Ecto neural progenitor cell (in vitro differentiated cells): ENCODE measurements at places on chromosomes 16 and 17.

GRCh38 chr17:41065829-41066624 lies at the start of gene KRTAP2-4:
TSS of gene KRTAP2-4 (minus strand) at chr17:41065879. CDS start at chr17:41065845, 34 bp downstream.
- no peak for DNase-seq

DNA sequence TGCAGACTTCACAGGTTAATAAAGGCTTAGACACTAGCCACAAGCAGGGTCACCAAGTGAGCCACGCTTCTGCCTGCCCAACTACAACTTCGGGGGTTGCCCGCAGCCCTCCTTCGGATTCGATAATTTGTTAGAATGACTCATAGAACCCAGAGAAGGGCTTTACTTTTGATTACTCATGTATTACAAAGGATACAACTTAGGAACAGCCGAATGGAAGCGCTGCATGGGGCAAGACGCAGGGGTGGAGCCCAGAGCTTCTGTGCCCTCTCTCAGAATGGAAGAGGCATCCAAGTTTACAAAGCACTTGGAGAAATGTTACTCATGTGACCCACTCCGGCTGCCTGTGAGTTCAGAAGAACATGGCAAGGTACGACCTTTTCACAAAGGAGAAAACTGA lies 7.5 kb upstream of the CDH5 start:
- DNase-seq, result no peak

- no peak for DNase-seq
These were observed 7.7 kb upstream of the KRT222 start for GRCh38 chr17:40672654-40673053.

DNA sequence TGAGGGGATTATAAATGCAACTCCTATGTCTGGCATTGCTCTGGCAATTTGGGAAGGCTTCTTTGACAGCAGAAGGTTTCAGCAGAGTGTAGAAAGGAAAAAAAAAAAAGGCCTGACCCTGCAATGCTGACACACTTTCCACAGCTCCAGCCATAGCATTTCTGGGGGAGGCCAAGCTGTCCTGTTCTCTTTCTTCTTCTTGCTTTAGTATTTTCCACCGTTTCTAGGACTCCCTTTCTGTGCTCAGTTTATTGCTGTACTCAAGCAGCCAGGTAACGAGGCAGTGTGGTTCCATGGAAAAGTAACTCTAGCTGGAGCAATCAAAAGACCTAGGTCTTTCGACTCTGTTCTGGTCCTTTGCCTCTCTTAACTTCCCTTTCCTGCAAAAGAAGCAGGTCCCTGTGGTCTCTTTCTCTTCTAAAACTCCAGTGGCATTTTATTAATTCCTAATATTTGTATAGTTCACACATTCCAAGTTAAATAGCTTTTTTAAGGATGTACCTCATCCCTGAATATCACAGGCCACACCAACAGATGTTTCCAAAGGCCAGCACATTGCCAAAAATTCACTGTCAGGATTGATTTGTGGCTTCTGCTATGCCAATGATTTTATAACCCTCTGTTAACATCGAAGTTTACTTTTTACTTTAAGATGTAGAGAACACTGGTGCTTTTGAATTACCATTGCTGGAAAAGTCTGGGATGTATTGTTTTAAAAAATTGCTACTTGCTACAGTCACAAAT lies 90.3 kb upstream of the BCAR1 start:
- DNase-seq, result no peak

DNA sequence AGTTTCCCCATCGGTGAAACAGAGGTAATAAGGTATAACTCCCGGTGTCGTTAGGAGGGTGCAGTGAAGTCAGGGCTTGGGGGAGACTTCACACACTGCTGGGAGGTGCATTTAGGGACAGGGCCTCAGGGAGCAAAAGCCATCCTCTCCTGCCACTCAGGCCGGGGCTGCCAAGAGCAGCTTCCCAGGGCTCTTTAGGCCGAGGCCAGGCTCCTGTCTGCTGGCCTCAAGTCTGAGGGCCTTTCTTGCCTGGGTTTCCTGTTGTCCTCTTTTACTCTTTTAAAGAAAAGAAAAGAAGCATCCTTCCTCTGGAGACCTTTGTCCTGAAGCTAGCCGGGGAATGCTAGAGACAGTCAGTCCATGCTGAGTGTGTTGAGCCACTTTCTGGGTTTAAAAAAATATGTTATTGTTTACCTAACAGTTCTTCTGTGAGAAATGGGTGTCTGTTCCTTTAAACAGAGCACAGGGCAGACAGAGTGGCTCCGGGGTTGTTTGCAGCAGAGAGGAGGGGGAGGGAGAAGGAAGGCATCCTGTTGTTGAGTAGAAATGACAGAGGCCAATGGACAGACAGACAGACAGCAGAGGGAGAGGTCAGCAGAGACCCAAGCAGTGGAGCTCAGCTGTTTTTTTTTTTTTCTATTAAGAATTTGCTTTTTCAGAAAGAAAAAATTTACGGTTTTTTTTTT lies 79.1 kb downstream of the C17orf67 start:
- no peak for DNase-seq

GRCh38 chr17:27569257-27569722 lies 61.7 kb upstream of the LGALS9 start:
- peak; percentile 75 for DNase-seq

GRCh38 chr16:48833461-48833860 lies 223.5 kb upstream of the N4BP1 start:
- no peak for DNase-seq

DNA sequence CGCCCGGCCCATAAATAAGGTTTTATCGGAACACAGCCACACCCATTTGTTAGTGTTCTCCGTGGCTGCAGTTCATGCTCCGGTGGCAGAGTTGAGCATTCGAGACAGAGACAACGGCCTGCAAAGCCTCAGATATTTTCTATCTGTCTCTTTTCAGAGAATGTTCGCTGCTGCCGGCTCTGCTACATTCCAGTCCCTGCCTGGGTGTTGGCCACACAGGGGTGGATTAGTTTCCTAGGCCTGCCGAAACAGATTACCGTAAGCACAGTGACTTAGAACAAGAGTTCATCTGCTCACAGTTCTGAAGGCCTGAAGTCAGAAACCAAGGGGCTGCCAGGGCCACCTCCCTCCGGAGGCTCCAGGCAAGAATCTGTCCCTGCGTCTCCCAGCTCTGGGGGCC lies 19.1 kb upstream of the GSG1L start:
- DNase-seq, result no peak

GRCh38 chr17:38742411-38743308 lies 5.5 kb downstream of the PCGF2 start:
- peak; percentile 49 for DNase-seq

GRCh38 chr17:18889658-18890057 lies 31.7 kb downstream of the PRPSAP2 start:
- DNase-seq, result no peak

GRCh38 chr16:2048116-2048543 lies 345 bp downstream of the TSC2 start:
- peak; percentile 63 for DNase-seq

DNA sequence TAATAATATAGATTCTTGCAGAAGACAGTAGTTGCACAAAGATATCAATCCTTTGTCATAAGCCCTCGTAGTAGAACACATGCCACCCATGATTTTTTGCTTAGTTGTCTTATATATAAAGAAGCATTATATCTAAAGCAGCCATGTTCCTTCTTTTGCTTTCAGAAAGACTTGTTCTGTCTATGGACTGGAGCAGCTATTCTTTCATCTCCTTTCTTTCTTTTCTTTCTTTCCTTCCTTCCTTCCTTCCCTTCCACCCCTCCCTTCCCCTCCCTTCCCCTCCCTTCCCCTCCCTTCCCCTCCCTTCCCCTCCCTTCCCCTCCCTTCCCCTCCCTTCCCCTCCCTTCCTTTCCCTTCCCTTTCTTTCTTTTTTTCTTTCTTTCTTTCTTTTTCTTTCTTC lies 104.0 kb upstream of the HS3ST4 start:
- DNase-seq, result no peak

- DNase-seq, result no peak
These were observed 13.6 kb downstream of the MEIOB start for GRCh38 chr16:1858189-1858865.

GRCh38 chr17:38578229-38579082 lies 27.3 kb downstream of the SRCIN1 start:
- peak; percentile 91 for DNase-seq

GRCh38 chr16:50444526-50444925 lies 75.7 kb upstream of the BRD7 start:
- DNase-seq, result no peak

DNA sequence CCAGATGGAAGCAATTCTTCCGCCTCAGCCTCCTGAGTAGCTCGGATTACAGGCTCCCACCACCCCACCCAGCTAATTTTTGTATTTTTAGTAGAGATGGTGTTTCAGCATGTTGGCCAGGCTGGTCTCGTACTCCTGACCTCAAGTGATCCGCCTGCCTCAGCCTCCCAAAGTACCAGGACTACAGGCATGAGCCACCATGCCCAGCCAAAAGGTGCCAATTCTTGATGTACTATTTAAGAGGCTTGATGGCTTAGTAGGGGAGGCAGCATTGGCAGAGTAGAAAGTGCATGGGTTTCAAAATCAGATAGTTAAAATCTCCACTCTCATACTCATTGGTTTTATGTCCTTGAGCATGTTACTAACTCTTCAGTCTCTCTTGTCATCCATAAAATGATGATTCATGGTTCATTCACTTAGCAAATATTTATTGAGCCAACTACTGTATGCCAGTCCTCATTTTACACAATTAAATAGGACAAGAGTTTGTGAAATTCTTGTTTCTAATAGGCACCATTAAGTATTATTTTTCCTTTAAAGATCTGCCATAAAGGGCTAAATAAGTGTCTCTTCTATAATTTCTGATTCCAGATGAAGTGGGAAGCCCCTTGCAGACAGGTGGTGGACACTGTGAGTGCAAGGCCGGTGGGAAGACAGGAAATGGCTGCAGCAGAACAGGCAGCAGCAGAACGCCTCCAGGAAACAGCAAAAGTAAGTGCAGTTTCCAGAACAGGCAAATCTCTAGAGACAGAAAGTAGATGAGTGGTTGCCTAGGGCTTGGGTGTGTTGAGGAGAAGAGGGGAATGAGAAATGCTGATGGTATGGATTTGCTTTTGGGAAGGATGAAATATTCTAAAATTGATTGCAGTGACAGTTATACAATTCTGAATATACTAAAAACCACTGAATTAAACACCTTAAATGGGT lies 8.2 kb upstream of the RPL27 start:
- DNase-seq, result no peak

DNA sequence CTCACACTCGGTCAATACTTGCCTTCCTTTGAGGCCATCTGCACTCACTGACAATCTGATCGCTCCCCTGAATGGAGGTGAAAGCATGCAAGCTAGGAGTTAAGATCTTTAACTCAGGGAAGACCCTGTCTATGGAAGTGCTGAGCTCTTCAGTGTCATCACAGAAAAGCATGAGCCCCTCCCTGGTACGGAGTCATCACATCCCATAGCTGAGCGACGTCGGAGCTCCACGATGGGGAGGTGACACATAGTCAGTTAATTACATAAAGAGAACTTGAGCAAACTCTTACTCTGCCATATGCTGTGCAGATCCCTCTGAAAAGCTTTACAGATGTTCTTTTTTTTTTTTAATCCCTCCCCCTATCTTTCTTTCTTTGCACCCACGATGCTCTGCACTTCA lies 463.2 kb downstream of the WWOX start:
- no peak for DNase-seq

DNA sequence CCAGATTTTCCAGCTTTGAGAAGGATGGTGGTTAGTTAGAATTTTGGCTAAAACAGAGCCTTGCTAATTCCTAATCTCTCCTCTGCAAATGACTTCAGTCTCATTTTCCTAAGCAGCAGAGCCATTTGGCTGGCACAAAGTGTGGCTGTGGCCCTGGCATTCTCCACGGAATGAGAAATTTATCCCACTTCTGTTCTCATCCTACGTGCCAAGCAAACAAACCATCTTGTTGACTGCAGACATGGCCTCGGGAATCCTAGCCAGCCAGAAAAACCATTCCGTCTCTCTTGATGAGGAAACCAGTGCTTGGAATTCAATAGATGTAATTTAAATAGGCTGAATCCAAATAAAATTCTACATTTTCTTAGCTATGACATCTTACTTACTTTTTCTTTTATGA lies 34.1 kb upstream of the ELAC2 start:
- DNase-seq, result no peak

DNA sequence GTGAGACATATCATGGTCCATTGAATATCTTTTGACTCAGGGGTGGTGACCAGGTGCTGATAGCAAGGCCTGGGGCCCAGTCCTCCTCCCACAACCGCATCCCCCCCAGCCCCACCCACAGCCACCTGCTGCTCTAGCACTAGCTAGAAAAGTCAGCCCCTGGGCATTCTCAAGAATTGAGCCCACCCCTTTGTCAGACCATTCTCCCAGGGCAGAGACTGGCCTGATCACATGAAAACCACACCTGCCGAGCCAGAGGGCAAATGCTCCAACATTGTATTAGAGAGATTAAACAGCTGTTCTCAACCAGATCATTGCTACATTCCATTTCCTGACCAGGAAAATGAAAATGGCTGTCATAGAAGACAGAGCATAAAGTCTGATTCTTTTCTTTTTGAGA lies 62.4 kb downstream of the RAB11FIP4 start:
- no peak for DNase-seq

- DNase-seq, result no peak
These were observed 18.7 kb downstream of the HLF start for GRCh38 chr17:55283256-55283965.

- peak; percentile 89 for DNase-seq
These were observed 20.8 kb downstream of the GGA3 start for GRCh38 chr17:75240394-75241142.

DNA sequence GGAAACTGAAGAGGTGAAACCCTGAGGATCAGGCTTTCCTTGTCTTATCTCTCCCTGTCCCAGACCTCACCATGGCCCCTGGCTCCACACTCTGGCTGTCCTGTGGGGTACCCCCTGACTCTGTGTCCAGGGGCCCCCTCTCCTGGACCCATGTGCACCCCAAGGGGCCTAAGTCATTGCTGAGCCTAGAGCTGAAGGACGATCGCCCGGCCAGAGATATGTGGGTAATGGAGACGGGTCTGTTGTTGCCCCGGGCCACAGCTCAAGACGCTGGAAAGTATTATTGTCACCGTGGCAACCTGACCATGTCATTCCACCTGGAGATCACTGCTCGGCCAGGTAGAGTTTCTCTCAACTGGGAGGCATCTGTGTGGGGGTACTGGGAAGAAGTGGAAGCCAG lies 1.4 kb downstream of the CD19 start:
- DNase-seq, result no peak

- DNase-seq, result no peak
These were observed 259.3 kb downstream of the SOX9 start for GRCh38 chr17:72380120-72380519.

DNA sequence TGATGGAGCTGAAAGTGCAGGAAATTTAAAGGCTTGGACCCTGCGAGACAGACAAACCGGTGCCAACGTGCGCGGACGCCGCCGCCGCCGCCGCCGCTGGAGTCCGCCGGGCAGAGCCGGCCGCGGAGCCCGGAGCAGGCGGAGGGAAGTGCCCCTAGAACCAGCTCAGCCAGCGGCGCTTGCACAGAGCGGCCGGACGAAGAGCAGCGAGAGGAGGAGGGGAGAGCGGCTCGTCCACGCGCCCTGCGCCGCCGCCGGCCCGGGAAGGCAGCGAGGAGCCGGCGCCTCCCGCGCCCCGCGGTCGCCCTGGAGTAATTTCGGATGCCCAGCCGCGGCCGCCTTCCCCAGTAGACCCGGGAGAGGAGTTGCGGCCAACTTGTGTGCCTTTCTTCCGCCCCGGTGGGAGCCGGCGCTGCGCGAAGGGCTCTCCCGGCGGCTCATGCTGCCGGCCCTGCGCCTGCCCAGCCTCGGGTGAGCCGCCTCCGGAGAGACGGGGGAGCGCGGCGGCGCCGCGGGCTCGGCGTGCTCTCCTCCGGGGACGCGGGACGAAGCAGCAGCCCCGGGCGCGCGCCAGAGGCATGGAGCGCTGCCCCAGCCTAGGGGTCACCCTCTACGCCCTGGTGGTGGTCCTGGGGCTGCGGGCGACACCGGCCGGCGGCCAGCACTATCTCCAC lies at the start of gene NOG:
Gene NOG, plus strand, starts transcription at position 54 of the 674 bp plus-strand sequence. Its CDS starts 525 bp downstream, at position 579.
- DNase-seq, result peak; percentile 91

- no peak for DNase-seq
These were observed 26.7 kb upstream of the TEX2 start for GRCh38 chr17:64289741-64290141.

GRCh38 chr16:89971495-89972243 lies 23.1 kb downstream of the DEF8 start:
- no peak for DNase-seq
